ENCODE measurements at places on chromosomes 2 and 18.

- no peak for DNase-seq
Observed at GRCh38 chr2:23414106-23414505, 29.1 kb downstream of the KLHL29 start.

DNA sequence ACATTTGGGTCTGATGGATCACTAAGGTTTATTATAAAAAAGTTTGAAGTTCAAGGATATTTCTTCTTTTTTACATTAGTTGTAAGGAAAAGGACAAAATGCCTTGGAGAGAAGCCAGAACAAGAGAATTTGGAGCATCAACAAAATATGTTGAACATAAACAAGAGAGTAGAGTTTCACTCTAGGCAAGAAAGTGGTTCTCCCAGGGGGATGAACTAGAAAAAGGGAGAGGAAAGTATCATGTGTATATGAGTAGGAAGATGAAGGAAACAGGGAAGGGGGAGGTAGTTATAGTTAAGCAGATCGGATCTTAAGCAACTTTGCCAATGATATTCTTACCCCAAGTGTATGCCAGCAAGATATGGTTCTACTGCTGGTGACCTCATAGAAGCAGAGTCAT is 63.8 kb upstream of the GALNT3 start:
- no peak for DNase-seq

- DNase-seq, result no peak
Observed at GRCh38 chr2:144042751-144043150, 477.2 kb downstream of the ZEB2 start.

GRCh38 chr2:197278799-197279763 is 31.5 kb downstream of the ANKRD44 start:
- no peak for DNase-seq

DNA sequence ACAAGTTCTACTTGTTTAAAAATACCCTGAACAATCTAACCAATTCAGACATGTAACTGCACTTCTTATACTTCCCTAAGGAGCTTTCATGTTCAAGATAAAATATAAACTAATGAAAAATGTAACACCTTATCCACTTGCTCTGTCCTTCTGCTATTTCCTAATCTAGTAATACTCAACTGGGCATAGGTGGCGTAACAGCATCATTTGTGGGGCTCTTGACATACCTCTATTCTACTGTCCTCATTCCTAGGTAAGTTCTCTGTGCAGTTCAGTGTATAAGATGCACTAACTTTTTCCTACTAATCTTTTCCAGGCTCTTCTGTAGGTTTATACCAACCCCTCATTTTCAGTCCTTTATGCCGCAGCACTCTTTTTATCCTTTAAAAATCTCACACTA is 36.7 kb downstream of the PRKD3 start:
- no peak for DNase-seq

- peak; percentile 60 for DNase-seq
Observed at GRCh38 chr18:37778417-37779165, 213.0 kb upstream of the CELF4 start.

DNA sequence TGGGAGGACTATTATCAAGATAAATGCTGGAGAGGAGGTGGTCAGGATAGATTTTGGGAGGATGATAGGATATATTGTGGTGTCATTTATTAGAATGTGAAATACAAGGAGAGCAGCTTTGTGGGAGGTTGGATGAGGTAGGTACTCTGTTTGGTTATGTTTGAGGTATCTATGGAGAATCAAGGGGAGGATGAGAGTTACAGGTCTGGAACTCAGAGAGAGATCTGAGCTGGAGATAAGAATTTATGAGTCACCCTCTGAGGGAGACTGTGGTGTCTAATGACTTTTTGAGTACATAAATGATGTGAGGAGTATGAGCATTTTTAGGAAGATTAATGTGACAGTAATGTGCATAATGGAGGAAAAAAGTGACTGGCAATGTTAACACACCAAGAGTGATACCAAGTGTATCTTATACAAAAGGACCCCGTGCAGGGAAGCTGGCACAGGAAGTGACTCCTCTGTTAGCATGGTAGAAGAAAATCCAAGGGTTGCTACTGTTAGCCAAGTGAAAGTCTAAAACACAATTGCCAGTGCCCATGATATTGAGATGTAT is 48.2 kb downstream of the CRIM1 start:
- no peak for DNase-seq

DNA sequence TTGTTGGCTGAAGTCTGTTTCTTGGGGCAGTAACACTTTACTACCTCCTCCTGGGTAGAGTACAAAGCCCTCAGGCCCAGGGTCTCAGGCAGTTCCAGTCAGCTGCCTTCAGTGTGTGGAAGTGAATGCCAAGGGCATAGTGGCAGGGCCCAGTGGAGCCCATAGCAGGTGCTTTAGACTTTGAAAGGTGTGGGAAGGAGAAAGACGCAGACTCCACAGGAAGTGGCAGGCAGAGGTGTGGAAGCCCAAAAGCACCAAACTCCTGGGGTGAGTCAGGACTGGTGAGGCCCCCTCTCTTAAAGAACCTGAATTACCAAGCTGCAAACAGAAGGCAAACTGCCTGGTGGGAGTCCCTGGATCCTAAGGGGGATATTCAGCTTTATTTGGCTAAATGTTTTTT is 45.3 kb downstream of the ADAM23 start:
- no peak for DNase-seq

- no peak for DNase-seq
Observed at GRCh38 chr2:197286805-197287595, 23.6 kb downstream of the ANKRD44 start.

- no peak for DNase-seq
Observed at GRCh38 chr2:112996635-112997034, 8.6 kb upstream of the IL36A start.

GRCh38 chr2:216694826-216695217 is 527 bp downstream of the IGFBP5 start:
- DNase-seq, result no peak

- no peak for DNase-seq
Observed at GRCh38 chr2:33118651-33119050, 171.9 kb downstream of the LTBP1 start.

DNA sequence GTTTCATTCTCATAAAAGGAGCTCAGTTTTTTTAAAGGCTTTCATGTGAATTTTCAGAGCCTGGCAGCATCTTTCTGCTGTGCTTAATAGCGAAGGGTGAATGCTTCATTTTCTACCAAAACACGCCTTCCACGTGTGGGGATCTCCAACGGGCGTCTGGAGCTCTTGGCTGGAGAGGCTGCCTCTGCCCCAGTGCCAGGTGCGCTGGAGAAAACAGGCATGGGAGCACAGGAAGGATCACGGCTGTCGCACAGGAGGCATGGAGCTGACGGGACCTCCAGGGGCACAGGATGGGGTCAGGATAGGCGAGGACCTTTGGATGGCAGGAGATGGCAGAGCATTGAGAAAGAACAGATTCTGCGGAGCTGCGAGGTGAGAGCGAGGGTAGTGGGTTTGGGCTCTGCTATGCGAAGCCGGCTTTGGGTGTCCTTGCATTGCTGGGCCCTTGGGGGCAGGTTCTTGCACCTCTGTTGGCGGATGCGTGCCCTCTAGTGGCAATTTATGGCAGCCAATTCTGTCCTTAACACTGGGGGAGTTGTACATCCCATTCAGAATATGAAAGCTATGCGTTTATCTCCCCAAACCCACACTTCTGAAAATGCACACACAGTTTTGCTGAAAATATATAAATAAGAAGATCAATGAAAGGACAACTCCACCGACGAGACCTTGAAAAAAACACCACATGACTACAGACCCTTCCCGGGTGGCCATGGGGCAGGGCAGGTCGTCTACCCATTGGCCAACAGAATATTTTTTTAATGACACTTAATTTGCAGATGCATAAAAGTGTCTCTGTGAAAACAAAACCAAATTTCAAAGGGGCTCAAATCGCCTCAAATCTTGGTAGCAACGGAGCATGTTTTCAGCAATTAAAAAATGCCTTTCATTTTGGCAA is 90.4 kb upstream of the SLC35G4 start:
- peak; percentile 2 for DNase-seq

GRCh38 chr2:32011485-32011960 is 715 bp upstream of the MEMO1 start:
- DNase-seq, result no peak

DNA sequence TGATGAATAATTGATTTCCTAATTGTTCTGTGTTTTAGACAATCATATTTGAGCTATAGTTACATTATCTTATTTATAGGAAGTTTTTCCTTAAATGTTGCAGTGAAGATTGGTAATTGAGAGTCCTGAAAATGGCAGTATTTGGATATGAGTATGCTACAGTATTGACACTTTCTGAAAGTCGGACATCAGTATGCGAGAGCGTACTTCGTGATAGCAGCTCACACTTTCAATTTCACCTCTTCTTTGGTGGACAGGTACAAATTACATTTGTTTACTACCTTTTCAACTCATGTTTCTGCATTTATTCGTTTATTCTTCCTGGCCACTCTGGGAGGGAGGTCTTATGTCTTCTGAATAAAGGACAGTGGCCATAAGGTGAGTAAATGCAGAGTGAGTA is 38.7 kb downstream of the EML4 start:
- no peak for DNase-seq

- no peak for DNase-seq
Observed at GRCh38 chr18:6210349-6211173, 204.2 kb downstream of the L3MBTL4 start.

DNA sequence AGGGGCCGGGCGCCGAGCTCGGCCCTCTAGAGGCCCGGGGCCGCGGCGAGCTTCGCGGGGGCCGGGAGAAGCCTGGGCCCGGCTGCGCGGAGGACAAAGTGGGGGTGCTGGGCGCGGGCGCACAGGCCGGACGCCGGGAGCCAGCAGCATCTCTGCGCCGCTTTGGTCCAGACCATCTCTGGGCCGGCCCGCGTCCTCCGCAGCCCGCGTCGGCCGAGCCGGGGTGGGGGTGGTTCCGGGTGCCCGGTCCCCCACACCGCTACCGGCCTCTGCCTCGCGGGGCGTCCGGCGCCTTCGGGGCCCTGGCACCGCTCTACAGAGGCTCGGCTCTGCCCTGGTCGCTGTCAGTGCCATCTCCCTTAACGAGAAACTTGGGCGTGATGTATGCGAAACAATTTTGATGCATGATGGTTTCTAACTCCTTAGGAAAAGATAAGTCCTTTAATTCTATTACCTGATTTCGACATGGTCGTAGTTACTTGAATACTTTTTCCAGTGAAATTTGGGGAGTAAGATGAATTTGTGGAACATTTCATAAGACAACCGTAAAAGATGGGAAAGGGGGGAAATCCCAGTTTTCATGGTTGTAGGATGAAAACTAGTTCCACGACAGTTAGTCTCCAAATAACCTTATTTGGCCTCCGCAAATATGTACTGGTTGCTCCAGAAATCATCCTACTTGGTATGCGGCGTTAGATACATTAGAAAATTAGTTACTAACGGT is 562 bp downstream of the TWSG1 start:
- no peak for DNase-seq

- DNase-seq, result no peak
Observed at GRCh38 chr2:74491648-74492544, 7.5 kb downstream of the LBX2 start.

DNA sequence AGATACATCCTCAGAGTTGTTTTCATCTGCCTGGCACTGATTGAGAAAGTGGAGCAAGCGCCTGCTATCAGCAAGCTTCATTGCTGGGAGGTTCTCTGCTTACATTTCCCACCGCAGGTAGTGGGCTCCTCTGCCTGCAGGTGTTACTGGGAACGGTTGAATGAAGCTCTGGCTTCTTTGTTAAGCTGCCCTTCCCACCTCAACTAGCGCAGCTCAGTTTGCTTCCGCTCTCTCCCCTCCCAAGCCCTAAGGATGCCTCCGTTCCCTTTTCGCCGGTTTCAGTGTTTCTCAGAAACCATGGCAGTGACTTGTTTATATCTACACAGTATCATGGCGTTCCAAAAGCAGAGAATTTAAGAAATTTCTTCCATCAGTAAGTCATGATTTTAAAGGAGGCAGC is 72.2 kb upstream of the B3GNT7 start:
- no peak for DNase-seq

DNA sequence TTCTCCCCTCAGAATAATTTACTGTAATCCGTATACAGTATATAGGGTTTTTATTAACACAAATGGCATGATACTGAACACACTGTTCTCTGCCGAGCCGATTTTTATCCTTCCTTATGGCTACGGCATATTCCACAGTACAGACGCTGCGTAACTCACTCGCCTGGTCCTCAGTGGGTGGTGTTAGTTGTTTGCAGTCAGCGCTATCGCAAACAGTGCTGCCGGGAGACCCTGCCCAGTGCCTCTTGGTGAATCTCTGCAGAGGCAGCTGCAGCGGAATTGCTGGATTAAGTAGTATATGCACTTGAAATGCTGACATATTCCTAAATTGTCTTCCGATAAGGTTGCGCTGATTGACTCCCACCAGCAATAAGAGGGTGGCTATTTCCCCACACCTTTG is 73.9 kb downstream of the MARCO start:
- no peak for DNase-seq

GRCh38 chr2:56049233-56049845 is 125.8 kb upstream of the EFEMP1 start:
- DNase-seq, result no peak

GRCh38 chr2:21544392-21544791 is 420.6 kb downstream of the TDRD15 start:
- DNase-seq, result no peak

DNA sequence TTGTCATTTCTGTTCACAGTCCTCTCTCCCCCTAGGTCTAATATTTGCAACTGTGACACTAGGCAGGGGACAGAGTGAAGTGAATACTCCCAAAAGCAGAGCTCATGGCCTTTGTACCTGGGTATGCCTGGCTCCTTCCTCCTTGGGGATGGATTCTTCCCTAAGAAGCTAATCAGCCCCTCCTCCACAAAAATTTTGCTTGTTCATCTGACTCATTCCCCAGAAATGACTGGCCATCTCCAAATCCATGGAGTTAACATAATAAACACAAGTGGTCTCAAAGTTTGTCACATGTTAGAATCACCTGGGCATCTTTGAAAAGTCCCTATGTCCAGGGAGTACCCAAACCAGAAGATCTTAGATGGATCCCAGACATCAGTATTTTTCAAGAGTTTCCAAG is 65.3 kb downstream of the SUCLG1 start:
- DNase-seq, result no peak
